Stimulated activated CD8-positive, alpha-beta memory T cell treated with anti-CD3 and anti-CD28 coated beads, Interleukin-7, amount 100 ng/mL, for 48 hours (primary cell): ENCODE measurements at places on chromosomes 2 and 18.
A peak's percentile ranks its signal among the peaks of the same experiment; 100 is the strongest.

GRCh38 chr2:15788830-15789229 is 151.5 kb upstream of the MYCN start:
- no peak for DNase-seq

- no peak for DNase-seq
Measured at GRCh38 chr2:38701542-38701941, 35.6 kb downstream of the GALM start.

GRCh38 chr2:100293341-100294161 is 28.8 kb downstream of the LONRF2 start:
- DNase-seq = no peak

GRCh38 chr18:3985020-3985419 is 470.1 kb downstream of the DLGAP1 start:
- no peak for DNase-seq

DNA sequence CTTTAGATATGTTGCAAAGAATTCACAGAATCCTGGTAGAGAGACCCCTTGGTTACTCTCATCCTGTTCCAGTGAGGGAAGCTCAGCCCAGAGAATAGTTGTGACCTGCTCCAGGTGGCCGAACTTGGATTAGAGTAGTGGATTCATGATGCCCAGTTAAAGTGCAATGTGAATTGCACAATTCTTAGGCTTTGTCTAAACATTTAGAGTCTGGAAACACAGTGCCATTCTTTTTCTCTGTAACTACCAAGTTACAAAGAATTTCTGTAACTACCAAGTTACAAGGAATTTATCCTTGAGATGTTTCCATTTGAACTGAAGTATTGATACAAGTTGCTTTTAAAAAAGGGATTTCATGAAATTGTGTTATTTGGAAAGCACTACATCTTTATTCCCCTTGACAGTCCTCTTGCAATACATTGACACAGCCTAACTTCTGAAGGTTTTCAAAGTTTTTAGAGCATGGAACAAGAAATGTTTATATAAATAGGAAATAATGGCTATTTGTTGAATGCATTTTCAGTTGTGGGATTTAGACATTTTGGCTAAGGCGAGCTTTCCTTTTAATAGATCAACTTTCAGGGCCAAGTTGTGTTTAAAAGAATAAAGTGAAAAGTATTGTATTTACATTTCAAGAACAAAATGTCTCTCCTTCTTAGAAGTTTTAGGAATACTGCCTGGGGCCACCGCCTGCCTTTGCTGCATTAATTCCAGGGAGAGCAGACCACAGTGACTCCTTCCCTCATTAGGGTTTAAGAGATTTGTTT is 315.0 kb downstream of the LPIN1 start:
- DNase-seq = no peak

DNA sequence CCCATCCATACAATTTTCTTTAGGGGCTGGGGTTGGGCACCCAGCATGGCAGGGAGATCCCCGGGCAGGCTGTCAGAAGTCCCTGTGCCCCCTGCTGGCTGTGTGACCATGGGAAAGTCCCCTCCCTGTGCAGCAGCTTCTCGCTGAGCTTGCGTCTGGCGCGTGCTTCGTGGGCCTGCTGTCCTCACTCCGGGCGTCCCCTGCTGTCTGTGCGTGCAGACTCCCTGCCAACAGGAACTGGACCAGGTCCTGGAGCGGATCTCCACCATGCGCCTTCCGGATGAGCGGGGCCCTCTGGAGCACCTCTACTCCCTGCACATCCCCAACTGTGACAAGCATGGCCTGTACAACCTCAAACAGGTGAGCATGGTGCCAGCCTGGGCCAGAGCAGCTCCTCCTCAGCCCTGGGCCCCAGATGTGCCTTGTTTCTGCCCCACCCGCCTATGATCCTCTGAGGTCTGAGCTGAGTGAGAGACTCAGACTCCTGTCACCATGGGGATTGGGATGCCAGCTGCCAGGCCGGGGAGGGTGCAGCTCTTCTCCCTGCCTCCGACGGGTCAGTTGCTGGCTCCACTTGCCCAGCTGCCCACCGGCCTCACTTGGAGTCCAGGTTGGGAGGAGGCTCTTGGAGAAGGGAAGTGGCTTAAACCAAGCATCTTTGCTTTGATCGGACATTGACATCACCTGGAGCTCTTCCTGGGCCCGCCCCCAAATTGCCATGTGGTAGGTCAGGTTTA is 28.6 kb downstream of the IGFBP2 start:
- no peak for DNase-seq

DNA sequence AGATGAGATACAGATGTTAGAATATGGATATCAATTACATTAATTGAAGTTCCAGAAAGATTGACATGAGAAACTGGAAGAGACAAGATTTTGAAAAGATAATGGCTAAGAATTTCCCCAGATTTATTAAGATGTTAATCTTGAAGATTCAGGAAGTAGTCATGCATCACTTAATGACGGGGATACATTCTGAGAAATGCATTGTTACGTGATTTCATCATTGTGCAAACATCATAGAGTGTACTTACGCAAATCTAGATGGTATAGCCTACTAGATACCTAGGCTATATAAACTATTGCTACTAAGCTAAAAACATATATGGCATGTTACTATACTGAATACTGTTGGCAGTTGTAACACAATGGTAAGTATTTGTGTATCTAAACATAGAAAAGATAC is 6.8 kb upstream of the CHMP3 start:
- no peak for DNase-seq

DNA sequence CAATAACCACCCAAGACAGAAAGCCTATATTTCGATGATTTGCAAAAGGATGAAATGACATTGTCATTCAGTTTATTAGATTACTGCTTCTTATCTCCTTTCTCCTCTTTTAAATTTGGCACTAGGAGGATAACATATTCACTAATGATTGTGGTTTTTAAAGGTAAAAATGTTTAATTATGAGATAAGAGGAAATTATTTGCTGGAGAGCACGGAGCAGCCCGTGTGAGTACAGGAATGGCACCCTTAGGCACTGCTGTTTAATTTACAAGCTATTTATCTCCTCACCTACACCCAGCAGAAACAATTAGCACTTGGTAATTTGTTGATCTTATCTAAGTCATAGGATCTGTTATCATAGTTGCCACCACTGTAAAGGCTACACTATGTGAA is 87.4 kb upstream of the SP3 start:
- no peak for DNase-seq

DNA sequence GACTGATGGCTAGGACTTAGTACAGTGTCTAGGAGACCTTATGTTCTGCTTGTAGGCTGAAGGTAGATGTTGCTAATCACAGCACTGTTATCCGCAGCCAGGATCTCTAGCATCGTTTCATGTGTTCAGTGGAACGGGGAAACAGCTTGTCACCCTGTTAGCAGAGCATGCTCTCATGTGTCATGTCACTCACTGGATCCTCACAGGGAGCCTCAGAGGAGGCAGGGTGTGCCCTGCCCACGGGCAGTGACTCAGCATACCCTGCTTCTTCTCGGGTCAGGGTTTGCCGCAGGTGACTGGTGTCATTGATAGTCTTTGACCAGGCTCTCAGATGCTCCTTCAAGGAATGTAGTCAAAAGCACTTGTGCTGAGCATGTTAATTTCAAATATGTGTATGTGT is 44.4 kb downstream of the RPIA start:
- DNase-seq = peak; percentile 39

DNA sequence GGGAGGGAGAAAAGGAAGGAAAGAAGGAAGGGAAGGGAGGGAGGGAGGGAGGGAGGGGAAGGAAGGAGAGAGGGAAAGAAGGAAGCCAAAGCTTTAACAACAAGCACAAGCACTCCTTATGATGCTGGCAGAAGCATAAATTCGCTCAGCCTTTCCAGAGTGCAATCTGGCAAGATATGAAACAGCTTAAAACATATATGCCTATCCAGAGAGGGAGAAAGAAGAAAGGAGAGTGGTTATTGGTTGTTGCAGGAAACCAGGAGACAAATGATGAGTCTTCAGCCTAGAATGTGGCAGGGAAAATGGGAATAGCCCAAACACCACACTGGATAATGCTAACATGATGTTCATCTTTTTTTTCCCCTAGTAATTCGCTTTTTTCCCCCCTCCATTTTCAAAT is 64.0 kb downstream of the STPG4 start:
- DNase-seq = no peak

GRCh38 chr2:105364436-105365139 is 27.2 kb downstream of the C2orf49 start:
- DNase-seq = no peak

DNA sequence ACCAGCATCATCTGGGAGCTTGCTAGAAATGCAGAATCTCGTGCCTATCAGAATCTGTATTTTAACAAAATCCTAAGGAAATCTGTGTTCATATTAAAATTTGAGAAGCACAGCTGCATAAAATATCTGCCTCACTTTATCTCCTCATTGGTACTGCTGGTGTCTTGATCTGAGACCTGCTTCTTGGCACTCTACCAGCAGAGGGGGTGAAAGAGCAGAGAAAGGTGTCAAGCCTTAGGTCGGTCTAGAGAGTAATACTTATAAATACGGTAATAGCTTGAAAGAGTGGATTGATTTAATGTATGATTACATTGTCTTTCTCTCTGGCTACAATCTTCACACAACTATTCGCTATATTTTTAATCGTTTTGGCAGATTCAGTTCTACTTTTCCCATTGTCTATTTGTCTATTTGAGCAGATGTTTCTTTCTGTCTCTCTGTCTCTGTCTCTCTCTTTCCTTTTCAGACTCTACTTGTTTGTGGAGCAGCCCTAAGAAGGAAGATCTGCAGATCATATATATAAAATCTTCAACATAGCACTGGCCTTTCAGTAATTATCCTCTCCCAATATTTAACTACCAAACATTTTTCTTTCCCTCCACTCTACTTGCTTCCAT is 1.7 kb upstream of the GCG start:
- no peak for DNase-seq

- DNase-seq = no peak
Measured at GRCh38 chr18:6405237-6406074, 9.3 kb downstream of the L3MBTL4 start.

DNA sequence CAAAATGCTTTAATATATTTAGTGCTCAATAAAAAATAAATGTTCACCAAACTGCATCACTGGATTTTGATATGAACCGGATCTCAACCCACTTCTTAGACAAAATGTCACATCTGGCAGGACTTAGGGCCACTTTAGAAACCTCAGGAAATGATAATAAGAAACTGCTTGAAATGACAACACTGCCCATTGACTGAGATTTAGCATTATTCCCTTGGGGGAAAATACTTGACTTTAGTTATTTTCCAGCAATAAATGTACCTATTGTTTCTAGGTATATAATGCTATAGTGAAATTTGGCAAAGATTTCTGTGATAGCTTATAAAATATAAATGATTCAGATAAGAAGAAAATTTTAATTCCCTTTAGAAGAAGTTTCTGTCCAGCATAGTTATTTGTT is 195.1 kb downstream of the ICOS start:
- DNase-seq = no peak

GRCh38 chr18:36427831-36428230 is 130.3 kb downstream of the FHOD3 start:
- no peak for DNase-seq

DNA sequence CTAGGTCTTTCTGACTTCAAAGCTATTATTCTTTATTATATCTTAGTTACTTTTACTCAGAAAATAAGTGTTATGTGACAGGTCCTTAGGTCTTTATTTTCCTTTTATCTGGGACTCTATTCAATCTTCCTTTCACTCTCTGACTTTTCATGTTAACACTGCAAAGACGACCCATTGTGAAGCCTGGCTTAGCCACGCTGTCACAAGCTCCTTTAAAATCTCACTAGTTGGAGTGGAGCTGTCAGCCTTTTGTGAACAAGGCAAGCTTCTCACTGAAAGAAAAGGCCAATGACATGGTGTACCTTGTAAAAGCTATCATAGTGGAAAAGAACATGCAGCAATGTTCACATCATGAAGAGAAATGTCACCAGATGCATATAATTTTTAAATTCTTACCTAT is 1130.7 kb upstream of the FAM98A start:
- no peak for DNase-seq

DNA sequence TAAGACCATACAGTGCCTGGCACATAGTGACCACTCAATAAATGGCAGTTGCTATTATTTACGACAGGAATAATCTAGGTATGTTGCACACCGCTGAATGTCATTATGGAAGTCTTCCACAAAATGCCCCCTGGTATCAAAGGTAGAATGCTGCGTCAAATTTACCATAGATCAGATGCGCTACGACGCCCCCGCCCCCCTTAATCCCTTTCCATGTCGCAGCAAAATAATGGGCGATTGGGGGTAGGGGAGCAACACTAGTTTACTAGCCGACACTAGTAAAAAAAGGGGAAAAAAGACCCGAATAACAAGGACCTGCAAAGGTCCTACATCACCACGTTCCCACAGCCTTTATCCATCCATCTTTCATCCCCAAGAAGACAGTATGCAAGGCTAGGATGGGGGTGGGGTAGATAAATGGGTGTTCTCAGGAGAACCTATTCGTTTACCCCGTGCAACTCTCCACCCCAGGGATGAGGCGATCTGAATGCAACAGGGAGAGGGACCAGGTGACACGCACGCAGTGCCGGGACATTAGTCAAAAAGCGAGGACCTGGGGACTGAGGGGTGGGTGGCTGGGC is 455 bp downstream of the PREPL start:
- DNase-seq = no peak

DNA sequence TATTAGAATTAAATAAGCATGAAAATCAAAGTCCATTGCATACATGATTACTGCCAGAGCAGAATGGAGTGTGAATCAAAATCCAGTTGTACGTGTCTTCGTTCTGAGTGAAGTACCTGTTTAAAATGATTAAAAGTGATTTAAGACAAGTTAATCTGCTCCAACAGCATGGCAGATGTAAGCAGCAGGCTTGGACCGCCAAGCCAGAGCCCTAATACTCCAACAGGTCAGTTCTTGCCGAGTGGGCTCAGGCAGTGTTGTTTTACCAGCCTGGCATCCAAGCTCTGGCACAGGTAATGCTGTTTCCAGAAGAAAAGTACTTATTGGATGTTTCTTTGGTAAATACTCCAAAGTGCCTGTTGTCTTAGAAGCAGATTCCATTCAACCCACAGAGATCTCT is 171.4 kb upstream of the EPAS1 start:
- DNase-seq = no peak

DNA sequence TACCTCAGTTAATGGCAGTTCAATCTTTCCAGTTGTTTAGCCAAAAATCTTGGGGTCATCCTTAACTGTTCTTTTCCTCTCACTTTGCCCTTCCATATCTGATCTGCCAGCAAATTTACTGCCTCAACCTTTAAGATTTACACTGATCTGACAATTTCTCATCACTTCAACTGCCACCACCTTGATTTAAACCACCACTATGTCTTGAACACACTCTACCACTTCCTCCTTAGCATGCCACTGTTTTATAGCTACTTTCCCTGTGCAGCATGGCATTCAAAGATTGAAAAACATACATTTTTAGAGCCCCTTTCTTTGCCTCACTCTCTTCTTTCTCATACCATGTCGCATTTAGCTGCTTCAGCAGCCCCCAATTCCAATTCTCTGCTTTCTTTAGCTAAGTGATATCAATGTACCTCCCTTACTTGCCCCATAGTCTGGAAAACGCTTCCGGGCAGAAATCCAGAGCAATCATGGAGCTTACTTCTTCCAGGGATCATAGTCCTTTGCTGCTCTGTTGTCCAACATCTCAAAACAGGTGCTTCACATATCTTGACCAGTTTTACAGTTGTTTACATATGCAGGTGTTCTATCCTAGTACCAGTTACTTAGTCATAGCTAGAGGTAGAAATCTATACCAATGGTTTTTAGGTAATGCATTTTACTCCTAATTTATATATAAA is 10.9 kb downstream of the PGAP1 start:
- no peak for DNase-seq
